ENCODE measurements at places on chromosomes 11 and 22. TPM values are rescaled to one million over a fixed set of nuclear protein-coding genes. Genes with fewer than 3 reads are reported as not detected.

CCDC89 gene
- 1.6 TPM for total RNA-seq

GRCh38 chr11:68416070-68416578 lies 44.4 kb upstream of the PPP6R3 start:
- H3K4me1 ChIP-seq, result no peaks in the 10 kb centered on the region
- no peak overlapping the region for H3K27ac ChIP-seq
- peaks cover 3% of the 10 kb centered on the region for H3K36me3 ChIP-seq
- H3K4me3 ChIP-seq, result no peak overlapping the region
- no peaks in the 10 kb centered on the region for H3K27me3 ChIP-seq
- DNase-seq, result no peak

DNA sequence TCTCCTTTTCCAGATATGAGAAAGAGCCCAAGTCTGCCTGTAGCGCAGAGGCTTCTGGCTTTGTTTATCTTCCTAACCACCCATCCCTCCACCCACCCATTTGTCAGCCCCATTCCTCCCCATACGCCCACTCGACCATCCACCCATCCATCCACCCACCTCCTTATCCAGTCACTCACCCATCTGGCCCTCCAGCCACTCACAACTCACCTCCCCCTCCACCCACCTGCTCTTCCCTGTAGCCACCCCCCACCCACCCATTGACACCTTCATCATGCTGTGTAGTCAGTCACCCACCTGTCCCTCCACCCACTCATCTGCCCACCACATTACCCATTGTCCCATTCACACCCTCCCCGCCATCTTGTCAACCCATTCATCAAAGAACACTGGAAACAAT lies 5.5 kb downstream of the CST6 start:
- H3K4me3 ChIP-seq, result no peak overlapping the region
- H3K27ac ChIP-seq, result no peak overlapping the region
- no peaks in the 10 kb centered on the region for H3K27me3 ChIP-seq
- no peak for DNase-seq
- no peaks in the 10 kb centered on the region for H3K36me3 ChIP-seq

- H3K4me1 ChIP-seq, result no peaks in the 10 kb centered on the region
- H3K36me3 ChIP-seq, result no peaks in the 10 kb centered on the region
- no peak overlapping the region for H3K27ac ChIP-seq
- H3K4me3 ChIP-seq, result no peak overlapping the region
- no peak for DNase-seq
Observed at GRCh38 chr11:106691807-106692365, 326.4 kb downstream of the GUCY1A2 start.

GRCh38 chr11:87739261-87739660 lies 436.0 kb downstream of the RAB38 start:
- H3K27me3 ChIP-seq, result no peaks in the 10 kb centered on the region
- no peak overlapping the region for H3K27ac ChIP-seq
- no peak for DNase-seq
- no peak overlapping the region for H3K4me3 ChIP-seq

- no peak for DNase-seq
- no peak overlapping the region for H3K27ac ChIP-seq
- H3K36me3 ChIP-seq, result no peaks in the 10 kb centered on the region
- H3K4me1 ChIP-seq, result no peaks in the 10 kb centered on the region
- H3K27me3 ChIP-seq, result no peaks in the 10 kb centered on the region
Observed at GRCh38 chr11:112285841-112286311, 25.2 kb upstream of the PLET1 start.
